CD4-positive, alpha-beta T cell treated with Interleukin-15 for 1 hour (primary cell): ENCODE measurements at places on chromosomes 3 and 15.

GRCh38 chr3:157225001-157225400, 65.1 kb upstream of the CCNL1 start:
- no peak for DNase-seq

GRCh38 chr15:75329571-75329970, 6.3 kb upstream of the COMMD4 start:
- no peak for DNase-seq

DNA sequence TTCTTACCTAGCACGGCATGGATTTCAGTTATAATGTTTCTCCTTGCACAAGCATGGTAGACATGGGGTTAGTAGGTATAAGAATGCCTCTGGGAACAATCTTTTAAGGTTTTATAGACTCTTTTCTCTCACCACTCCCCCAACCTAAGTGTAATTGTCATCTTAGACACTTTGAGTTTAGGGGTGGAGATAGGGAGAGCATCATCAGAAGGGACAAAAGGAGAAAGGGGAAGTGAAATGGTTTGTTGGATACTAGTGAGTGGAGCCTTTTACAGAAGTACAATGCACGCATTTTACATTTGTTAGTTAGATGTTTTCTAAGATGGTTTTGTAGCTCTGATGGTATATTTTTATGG, 189.2 kb downstream of the TP63 start:
- DNase-seq, result no peak

DNA sequence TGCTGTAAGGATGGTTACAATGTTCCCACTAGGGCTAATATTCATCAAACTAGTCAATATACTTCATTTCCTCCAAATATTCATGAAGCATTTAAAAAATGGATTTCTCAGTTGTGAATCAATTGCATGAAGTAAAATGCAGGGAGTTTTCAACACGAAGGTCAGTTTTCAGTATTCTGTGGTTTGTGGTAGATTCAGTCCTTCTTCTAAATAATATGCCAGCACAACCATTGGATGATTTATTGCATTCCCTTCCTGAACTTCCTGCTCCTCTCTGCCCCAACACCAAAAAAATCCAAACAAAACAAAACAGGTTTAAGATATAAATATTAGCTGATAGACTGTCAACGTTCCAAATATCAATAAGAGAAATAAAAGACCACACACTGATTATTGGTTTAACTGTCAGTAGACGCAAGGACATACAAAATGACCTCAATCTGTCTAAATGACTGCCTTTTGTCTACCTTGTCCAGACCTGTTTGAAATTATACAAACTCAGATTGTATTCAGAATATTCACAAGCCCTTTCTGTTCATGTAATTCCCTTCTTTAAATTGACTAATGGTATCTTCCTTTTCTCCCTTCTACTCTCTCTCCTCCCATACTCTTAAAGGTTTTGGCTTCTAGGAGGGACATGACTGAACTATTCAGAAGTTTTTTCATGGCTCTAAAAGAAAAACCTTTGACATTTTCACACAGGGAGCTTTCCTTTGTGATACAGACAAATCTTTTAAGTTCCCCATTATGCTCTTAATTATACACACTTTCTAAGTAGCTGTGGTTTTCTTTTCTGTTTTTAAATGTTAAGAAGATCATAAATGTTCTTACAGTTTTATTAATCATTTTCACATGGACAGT, 92.6 kb upstream of the STT3B start:
- no peak for DNase-seq

DNA sequence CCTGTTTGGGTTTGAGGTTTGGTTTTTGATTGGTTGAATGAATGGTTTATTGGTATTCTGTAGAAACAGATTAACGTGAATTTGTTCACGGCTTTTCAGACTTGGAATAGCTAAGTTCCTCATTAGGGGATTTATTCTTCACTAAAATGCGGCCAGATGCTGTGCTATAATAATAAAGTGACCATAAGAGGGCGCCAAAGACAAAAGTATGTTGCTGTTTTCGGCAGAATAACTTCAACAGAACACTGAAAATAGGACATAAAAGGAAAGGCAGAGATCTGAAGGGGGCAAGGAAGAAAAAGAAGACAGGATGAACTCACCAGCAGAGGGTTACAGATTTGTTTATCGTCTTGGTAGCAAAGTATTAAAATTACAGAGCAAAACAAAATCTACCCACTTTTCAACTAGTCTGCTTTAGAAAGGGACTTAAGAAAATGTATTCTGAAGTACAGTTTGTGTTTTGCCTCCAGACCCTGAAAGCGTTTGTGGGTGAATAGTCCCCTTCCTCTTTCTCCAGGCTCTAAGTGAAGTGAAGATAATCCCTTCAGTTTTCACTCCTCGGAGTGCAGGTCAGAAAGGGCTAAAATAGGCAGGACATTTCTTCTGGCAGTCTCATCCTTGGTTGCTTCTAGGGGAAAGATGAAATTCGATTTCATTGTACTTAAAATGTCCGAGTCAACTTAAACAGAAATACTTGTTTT, 147.6 kb downstream of the IL20RB start:
- DNase-seq, result no peak

DNA sequence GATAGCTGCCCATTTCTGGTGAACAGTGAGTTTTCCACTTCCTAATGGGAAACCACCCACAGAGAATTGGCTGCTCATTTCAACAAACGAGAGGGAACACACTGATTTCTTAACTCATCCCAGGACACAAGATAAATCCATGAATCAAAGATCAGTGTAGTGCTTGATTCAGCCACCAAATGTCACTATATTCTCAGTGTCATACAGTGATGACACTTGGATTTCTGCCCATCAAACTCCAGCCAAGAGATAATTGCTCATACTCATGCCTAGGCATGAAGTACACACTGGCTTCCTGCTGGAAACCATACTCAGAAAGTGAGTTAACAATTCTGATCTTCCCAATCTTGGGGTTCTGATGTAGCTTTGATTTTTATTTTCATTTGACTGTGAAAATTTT, 35.4 kb upstream of the GRM7 start:
- no peak for DNase-seq

- peak; percentile 27 for DNase-seq
These were observed 627 bp downstream of the DUSP7 start for GRCh38 chr3:52055537-52056351.

- no peak for DNase-seq
These were observed 99.0 kb downstream of the ZPLD1 start for GRCh38 chr3:102533784-102534183.

GRCh38 chr3:158532099-158532734, 38.8 kb upstream of the MLF1 start:
- DNase-seq, result no peak

DNA sequence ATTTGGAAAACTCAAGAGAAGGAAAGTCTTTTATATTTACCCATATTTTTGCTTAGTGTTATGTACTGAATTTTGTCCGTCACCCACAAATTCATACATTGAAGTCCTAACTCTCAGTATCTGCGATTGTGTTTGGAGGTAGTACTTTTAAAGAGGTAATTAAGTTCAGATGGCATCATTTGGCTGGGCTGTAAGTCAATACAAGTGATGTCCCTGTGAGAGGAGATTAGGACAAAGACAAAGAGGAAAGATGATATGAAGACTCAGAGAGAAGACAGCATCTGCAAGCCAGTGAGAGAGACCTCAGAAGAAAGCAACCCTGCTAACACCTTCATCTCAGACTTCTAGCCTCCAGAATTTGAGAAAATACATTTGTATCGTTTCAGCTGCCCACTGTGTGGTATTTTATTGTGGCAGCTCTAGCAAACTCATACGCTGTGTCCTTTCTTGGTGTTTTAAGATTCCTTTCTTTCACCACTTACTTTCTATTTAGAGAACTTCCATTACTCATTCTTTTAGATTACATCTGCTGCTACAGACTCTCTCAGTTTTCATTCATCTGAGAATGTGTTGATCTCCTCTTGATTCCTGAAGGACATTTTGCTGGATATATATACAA, 17.0 kb downstream of the LRCH3 start:
- DNase-seq, result no peak

- no peak for DNase-seq
These were observed 752.6 kb upstream of the NR2F2 start for GRCh38 chr15:95577927-95578326.

DNA sequence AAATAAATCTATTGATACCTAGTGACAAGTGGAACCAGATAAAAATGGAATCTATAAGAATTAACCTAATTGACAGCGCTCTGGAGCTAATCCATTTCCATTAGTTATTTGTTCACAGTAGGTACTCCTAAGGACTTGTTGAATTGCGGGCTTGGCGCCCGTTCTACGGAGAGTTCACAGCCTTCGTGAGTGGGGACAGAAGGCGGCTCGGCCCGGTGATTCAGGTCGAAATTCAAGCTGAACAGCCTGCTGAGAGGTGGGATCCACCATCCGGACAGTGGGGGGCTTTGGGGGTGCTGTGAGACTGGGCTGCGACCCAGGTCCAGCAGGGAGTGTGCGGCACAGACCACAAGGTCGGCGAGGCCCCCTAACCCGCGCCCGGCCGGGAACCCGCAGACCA, 779 bp upstream of the CTNNB1 start:
- no peak for DNase-seq

DNA sequence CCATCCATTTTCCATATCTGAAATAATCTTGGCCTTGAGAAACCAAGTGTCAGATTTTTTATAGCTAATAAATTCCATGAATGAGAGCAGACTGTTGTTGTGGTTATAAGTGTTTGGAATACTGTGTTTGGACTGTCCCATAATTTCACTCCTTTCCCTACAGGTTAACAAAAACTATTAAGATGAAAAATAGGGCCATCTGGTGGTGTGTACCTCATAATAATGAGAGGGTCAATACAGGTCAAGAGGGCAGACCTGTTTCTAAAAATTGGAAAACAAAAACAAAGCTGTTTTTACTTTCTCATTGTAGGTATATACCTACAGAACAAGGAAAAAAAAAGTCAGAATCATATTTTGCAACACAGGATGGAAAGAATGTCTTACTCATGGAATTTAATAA, 553.8 kb upstream of the SGO1 start:
- no peak for DNase-seq

- DNase-seq, result no peak
These were observed 20.3 kb upstream of the IL16 start for GRCh38 chr15:81176291-81176893.

- no peak for DNase-seq
These were observed 289.3 kb upstream of the PLSCR5 start for GRCh38 chr3:146894406-146894805.

DNA sequence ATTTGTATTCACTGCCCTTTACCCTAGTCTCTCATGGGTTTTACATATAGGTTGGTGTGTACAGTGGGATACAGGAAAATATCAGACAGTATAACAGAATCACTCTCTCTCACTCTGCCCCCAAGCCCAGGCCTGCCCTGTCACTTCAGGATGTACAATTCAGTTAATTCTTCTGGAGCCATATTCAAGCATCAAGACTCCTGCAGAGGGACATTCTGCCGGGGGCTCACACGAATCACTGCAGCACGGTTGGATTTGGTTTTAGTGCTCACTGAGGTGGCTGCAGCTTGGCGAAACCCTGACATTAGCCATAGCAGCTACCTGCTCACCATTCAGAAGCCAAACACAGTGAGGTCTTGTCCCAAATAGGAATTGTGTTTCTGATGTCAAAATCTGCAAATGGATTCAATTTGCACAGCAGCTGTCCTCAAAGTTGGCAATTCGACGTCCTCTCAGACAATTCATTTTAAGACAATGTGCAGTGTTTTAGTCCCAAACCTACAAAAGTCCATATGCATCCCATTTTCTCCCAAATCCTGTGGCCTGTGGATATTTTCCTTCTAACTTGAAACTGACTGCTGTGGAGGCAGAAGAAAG, 82.9 kb downstream of the CHSY1 start:
- no peak for DNase-seq

DNA sequence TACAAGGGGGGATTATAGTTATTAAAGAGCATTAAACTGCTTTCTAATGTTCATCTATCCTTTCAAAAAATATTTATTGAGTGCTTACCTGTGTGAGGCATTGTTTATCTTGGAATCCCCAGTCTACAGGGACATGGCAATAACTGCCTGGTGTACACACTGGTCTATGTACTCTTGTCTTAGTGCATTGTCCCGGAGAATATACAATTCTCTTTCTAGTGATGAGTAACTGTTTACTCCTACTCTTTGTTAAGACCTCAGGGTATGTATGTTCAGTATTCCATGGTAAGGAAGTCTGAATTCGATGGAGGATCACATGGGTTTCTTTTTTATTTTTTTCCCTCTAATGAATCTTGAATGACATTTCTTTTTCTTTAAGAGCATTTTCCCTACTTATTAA, 772.4 kb upstream of the NR2F2 start:
- no peak for DNase-seq

- DNase-seq, result no peak
These were observed 135.4 kb downstream of the NSMCE3 start for GRCh38 chr15:29134239-29134638.

GRCh38 chr3:4751029-4751501, 228.2 kb upstream of the BHLHE40 start:
- DNase-seq, result no peak

- no peak for DNase-seq
These were observed 25.3 kb upstream of the C15orf39 start for GRCh38 chr15:75176396-75176761.
